ENCODE measurements at places on chromosomes 1 and 21. TPM values are rescaled to one million over a fixed set of nuclear protein-coding genes. Genes with fewer than 3 reads are reported as not detected.

The ASPM gene
- 0.77 TPM for total RNA-seq

DNA sequence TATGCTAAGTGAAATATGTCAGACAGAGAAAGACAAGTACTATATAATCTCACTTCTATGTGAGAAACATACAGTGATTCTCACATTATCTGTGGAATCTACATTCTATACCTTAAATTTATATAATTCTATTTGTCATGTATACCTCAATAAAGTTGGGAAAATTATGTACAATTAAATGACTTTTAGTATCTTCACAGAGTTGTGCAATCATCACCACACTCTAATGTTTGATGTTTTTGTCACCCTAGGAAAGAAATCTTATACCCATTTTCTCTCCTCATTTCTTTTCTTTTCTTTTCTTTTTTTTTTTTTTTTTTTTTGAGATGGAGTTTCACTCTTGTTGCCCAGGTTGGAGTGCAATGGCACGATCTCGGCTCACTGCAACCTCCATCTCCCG lies 37.0 kb upstream of the TINAGL1 start:
- no peak for DNase-seq

GRCh38 chr1:244207935-244208244 lies 156.8 kb downstream of the ZBTB18 start:
- no peak for DNase-seq

The MYBPH gene
- not detected for total RNA-seq

The CD247 gene
- not detected for total RNA-seq

The BRINP2 gene
- total RNA-seq: not detected

DNA sequence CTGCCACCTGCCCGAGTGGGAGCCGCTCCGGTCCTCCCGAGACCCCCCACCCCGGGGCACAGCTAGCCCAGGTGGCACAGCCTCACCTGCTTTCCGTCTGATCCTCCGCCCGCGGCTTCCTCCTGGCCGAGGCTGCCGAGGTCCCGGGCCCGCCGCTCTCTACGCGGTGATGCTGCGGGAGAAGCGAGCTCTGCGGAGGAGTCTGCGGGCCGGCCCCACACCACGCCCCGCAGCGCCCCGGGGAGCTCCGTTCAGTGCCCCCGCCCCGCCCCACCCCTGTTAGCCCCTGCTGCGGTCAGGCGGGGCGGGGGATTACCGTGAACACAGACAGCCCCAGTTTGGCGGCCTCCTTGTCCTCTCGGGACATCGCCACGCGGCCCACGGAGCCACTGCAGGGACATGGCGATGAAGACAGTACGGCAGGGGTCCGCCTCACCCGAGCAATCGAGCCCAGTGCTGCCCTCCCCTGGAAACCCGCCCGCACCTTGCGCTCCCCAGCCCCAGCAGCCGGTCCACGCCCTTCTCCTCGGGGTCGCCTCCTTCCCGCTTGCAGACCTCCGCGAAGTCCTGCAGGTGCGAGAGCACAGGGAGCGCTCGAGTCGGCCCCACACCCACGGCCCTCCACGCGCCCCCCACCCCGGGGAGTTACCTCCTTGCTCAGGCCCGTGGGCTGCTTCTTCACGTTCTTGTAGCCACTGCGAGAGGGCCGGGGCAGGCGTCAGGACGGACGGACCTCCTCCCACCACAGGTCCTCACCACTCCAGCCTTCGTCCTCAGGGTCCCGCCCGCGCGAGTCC lies 933 bp downstream of the C1orf35 start:
- DNase-seq: no peak

Data from bronchial epithelial cell (primary cell).